ENCODE measurements at places on chromosomes 2 and 18.

- no peak for DNase-seq
Measured at GRCh38 chr2:133573491-133574162, 5.4 kb upstream of the NCKAP5 start.

GRCh38 chr18:10017043-10017442 is 103.2 kb downstream of the VAPA start:
- no peak for DNase-seq

- DNase-seq: peak; percentile 58
Measured at GRCh38 chr2:42652086-42652485, 83.7 kb downstream of the MTA3 start.

- peak; percentile 40 for DNase-seq
Measured at GRCh38 chr2:161946489-161947107, 127.4 kb downstream of the DPP4 start.

GRCh38 chr18:45539491-45539891 is 75.8 kb upstream of the SLC14A2 start:
- no peak for DNase-seq

DNA sequence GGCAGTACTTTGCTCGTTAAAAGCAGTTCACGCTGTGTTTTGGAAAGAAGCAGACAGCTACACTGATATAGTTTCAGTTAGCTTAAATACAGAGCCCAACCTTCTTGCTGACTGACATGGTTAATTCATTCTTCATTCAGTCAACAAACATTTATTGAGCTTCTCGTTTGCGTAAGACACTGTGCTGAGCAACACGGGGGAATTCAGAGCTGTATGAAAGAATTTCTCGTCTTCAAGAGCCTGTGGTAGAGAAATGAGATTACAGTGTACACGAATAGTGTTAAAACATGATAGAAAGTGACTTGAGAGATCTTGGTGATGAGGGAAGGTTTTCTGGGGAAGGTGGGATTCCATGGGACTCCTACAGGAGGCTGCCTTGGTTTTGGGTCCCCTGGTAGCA is 44.7 kb downstream of the ADAM23 start:
- no peak for DNase-seq

DNA sequence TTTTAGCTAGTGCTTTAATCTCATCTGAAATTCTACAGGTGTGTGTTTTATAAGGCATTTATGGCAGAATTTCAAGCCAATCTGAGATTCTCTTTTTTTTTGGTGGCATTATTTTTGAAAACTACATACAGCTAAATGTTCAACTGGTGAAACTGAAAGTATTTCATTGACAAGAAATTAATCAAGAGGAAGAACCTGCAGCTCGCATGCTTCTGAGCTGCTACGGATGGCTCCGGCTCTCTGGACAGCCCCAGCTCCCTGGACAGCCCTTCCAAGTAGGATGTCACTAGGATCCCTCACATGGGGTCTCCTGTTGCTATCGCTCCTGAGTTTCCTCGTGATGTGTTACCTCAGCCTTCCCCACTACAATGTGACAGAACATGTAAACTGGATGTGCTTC is 46.4 kb downstream of the AAK1 start:
- no peak for DNase-seq

- no peak for DNase-seq
Measured at GRCh38 chr2:27019931-27020855, 12.6 kb upstream of the TMEM214 start.

GRCh38 chr2:119085613-119086012 is 72.9 kb downstream of the C1QL2 start:
- DNase-seq: no peak

DNA sequence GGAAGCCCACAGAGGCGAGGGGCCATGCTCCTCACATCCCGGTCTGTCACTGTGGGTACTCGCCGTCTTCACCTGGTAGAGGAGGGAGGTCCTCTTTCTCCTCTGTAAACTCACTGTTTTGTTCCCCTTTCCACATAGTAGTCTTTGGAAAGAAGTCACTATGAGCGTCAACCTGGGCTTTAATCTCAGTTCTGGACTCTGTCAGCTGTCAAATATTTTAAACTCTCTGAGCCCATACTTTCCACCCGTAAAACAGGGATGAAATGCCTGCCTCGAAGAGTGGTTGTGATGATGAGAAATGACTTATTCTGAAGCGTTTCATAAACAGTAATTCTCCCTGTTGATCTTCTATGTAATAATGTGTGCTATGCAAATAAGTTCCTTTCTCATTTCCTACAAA is 547.1 kb upstream of the SOX11 start:
- DNase-seq: no peak

DNA sequence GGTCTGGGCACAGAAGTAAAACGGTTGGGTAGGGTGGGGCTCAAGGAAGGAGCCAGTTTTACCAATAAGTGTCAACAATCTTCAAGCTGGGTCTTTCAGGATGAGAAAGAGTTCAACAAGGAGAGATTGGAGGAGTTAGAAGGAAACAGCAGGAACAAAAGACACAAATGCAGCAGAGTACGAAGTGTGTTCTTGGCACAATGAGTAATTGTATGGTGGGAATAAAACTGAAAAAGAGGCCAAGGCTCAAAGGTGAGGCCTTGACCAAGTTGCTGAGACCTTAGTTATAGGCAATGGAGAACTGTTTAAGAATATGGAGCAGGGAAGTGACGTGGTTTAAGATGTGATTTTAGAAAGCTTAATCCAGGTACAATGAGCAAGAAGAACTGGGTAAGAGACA is 230.3 kb downstream of the PDE11A start:
- DNase-seq: no peak

DNA sequence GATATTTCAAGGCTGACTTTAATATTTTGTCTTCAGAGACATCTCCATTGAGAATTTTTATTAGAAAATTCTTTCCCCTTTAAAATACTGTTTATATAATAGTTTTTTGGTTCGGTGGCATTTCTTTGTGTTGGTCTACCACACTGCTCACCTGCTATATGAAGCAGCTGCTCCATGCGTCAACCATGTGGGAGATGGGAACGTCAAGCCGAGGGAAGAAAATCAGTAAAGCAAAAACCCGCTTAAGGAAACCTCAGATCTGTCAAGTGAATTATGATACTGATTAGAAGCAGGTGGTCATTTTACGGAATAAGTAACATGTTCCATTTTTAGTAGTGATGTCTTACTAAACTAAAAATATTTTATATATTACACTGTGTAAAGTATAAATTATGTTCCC is 5.6 kb upstream of the TMEM17 start:
- DNase-seq: no peak

- DNase-seq: no peak
Measured at GRCh38 chr18:34083910-34084535, 140.7 kb downstream of the NOL4 start.

DNA sequence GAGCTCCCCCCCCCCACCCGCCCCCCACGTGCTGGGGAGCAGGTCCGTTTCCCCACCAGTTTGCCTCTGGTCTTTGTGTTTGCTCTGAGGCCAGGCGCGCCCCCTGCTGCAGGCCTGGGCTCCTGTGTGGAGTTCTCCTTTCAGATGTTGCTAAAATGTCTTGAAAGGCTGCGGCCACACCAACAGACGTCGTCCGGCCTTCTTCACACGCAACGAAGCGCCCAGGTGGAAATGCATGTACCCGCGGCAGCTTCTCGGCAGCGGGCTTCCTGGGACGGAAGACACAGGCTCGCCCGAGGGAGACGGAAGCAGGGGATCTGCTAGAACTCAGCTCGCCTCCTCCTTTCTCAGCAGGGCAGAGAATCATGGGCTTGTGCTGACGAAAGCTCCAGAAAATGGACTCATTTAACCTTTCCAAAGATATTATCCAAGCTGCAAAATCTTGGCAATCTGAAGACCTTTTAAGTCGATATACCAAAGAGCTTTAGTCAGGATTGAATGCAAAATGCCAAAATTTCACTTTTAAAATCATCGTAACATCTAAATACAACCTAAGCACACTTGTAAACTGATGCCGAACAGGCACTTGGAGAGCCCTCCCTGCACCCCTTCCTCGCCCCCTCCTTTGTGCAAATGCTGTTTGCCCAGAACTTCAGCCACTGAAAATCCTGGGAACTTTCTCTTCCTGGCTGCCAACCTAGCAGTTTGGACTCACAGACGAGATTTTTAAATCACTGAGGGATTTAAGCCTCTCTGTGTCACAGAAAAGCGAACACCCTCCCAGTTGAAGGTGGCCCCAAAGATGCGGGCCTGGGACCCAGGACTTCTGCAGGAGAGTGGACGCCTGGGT is 125.5 kb upstream of the ZNF516 start:
- DNase-seq: peak; percentile 24

GRCh38 chr2:236617796-236618195 is 48.2 kb downstream of the ACKR3 start:
- no peak for DNase-seq

DNA sequence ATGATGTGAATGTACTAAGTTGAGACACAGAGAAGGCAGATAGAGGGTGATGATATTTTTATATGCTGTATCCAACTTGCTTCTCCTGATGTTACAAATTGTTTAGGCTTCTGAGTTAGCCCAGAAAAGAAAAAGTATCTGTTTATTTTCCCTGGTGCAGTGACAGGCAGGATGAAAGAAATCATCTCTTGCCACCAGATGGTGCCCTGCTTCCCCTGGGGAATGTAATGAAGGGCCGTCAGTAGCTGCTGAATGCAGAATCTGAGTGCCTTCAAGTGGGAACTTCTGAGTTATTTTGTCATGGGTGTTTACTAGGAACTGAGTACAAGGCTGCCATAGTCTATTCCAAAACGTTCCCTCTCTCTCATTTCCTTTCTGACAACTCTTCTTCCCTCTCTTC is 525.6 kb downstream of the MBD2 start:
- DNase-seq: no peak

- no peak for DNase-seq
Measured at GRCh38 chr18:48580782-48581181, 42.0 kb downstream of the CTIF start.

DNA sequence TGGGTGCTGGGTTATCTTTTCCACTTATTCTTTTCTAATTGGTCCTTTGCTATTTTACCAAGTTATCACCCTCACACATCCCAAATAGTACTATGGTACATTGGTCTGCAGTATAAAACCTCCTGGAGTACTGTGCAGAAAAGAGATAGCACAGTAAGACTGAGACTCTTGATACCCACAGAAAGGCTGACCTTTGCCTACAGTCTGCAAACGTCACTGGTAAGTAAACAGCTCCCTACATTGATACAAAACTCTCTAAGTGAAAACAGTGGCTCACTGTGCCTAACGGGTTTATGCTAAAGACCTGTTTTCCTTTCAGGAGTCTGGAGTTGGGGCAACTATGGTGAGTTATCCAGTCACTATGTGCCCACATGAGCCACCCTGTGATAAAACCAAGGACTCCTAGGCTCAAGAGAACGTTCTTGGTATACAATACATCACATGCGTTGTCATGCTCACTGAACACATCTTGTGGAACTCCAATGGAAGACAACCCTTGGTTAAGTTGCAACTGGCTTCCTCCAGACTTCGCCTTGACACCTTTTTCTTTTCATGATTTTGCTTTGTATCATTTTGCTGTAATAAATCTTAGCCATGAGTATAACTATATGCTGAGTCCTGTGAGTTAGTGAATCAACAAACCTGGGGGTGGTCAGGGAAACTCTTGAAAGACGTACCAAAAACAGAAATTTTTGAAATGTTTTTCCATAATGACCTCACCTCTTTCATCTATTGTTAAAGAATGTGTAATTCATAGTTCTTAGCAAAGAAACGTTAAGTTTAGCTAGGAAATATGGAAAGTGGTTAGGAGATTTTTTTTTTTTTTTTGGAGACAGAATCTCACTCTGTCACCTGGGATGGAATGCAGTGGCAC is 104.9 kb downstream of the C2orf74 start:
- no peak for DNase-seq

- DNase-seq: no peak
Measured at GRCh38 chr2:202769201-202769600, 102.4 kb downstream of the ICA1L start.

GRCh38 chr2:69227716-69228115 is 159.3 kb downstream of the GFPT1 start:
- no peak for DNase-seq

DNA sequence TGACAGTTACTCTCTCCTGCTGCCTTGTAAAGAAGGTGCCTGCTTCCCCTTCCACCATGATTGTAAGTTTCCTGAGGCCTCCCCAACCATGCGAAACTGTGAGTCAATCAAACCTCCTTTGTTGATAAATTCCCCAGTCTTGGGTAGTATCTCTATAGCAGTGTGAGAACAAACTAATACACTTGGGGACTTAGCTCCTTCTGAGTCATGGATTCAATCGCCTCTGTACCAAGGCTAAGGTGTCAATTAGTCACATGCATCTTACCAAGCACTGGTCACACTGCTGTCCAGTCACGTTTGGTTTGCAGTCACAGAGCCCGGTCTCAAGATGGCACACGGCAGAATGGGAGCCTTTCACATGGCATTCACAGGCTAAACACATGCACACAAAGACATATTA is 100.6 kb downstream of the LAMA1 start:
- no peak for DNase-seq

DNA sequence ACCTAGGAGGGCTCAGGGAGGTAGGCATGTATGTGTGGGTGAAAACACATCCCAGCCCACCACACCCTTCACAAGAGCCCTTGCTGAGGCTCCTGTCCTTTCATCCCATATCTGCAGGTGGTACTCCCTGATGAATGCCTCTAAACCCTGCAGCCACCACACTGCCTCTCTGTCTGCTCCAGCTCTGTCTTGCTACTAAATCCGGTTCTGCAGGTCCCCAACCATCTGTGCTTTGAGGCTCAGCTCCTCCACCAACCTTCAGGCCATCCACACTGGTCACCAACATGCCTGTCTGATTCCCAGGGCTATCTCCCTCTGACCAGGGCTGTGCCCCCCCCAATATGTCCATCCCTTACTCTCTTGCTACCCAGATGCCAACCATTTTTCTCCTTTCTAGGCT is 92.7 kb downstream of the BIN1 start:
- DNase-seq: no peak

DNA sequence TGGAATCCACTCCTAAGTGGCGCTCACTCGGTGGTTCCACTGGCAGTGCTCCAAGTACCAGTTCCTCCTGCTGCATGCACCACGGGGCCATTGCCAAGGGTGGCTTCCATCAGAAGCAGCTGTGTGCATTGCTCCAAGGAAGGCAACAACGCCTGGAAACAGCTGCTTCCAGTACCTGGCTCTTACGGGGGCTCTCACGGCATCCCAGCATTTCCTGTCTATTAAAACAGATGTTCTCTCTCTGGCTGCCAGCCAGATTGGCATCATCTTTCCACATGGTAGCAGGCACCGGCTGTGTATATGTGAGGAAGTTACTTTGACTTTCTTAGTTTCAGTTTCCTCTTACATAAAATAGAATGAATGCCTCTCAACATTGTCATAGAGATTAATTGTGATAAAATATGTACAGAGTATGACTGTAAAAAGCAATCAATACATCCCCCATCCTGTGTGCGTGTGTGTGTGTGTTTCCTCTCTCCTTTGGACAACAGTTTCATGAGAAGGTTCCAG is 84.9 kb downstream of the CMPK2 start:
- peak; percentile 39 for DNase-seq

GRCh38 chr2:146992057-146992456 is 852.8 kb upstream of the ACVR2A start:
- DNase-seq: no peak

GRCh38 chr18:74503137-74503536 is 7.0 kb downstream of the CNDP2 start:
- no peak for DNase-seq

DNA sequence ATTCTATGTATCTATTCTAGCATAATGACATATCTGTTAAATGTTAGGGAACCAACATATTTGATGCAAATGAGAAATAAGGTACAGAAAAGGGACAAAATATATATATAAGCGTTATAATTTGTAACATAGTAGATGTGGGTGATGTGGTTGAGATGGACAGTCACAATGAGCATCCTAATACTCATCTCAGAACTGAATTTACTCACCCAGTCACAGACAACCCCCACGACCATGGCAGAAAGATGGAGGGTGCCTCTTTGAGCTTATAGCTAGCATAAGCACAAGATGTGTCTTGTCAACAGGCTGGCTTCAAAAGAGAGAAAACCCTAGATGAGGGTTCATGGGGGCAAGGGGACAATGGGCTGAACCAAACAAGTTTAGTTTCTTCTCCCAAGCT is 9.1 kb upstream of the DSG3 start:
- DNase-seq: no peak

Data from CD4-positive, alpha-beta T cell treated with Interferon alpha-2 for 1 hour (primary cell).